A549 treated with dexamethasone at 1 μM for 4 hours (cell line): ENCODE measurements at places on chromosomes 11 and 22. TPM values are rescaled to one million over a fixed set of nuclear protein-coding genes. Genes with fewer than 3 reads are reported as not detected.

The MRGPRF gene
- total RNA-seq, result 0.03 to 0.07 TPM (median 0.05 TPM) in 4 of 5 replicates, not detected in the other

The EHBP1L1 gene
- total RNA-seq, result 20.8 to 32.9 TPM (median 28.8 TPM) in 5 replicates

The PAK1 gene
- total RNA-seq, result 18.4 to 21.1 TPM (median 20.3 TPM) in 5 replicates

The ANGPTL5 gene
- total RNA-seq, result 0.07 to 0.22 TPM (median 0.11 TPM) in 5 replicates

The C1QTNF4 gene
- total RNA-seq, result 0.06 to 0.07 TPM in 2 of 5 replicates, not detected in the others

The ARFGAP2 gene
- 26.4 to 29.9 TPM (median 27.8 TPM) in 5 replicates for total RNA-seq

The CASP5 gene
- total RNA-seq, result not detected in 5 replicates

The GUCY1A2 gene
- 0.02 to 0.09 TPM (median 0.05 TPM) in 5 replicates for total RNA-seq

The SCUBE1 gene
- total RNA-seq, result 0.09 to 0.21 TPM (median 0.18 TPM) in 5 replicates
